ENCODE measurements at places on chromosomes 1 and 21.

- no peak for DNase-seq
These were observed 96.6 kb upstream of the TNR start for GRCh38 chr1:175839779-175840669.

DNA sequence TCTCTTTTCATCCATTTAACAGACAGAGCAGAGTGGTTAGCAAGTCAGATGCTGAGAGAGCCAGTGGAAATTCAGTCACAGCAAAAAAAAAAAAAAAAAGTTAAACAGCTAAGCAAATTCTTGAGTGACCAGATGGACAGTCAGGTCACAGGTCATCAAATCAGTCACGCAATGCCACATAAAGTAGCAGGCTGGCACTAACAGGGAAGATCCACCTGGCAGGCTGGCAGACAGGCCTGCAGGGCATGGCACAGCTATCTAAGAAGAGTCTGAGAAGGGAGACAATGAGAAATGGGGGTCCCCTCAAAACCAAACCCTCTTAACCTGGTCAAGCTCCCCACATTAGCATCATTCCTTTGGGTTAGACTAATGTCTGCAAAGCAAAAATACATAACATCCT is 371.9 kb downstream of the TTLL7 start:
- DNase-seq, result no peak

DNA sequence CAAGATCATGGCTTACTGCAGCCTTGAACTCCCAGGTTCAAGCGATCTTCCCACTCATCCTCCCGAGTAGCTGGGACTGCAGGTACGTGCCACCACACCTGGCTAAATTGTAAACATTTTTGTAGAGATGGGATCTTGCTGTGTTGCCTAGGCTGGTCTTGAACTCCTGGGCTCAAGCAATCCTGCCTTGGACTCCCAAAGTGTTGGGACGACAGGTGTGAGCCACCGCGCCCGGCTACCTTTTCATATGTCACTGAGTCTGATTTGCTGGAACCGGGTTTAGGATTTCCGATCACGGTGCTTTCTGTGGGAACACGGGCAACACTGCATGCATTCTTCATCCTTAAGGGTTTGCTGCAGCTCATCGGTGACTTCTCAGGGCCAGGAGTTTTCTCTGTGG is 32.2 kb upstream of the PCBP3 start:
- DNase-seq, result no peak

DNA sequence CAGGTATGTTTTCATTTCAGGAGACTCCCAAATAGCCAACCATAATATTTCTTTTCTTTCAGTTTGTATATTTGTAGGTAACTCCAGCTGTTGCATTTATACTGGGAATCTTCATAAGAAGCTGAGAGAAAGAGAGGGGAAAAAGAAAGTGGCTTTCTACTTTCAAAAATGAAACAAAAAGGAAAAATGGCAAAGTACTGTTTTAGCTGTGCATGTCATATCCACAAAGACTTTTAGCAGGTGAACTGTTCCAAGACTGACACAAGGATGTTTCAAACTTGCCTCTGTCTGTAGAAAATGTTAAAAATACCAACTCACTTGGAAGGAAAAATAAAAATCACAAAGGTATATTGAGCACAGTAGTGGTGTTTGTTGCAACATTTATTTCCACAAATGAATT is 41.9 kb upstream of the CACYBP start:
- no peak for DNase-seq

GRCh38 chr1:233673947-233674431 is 60.1 kb downstream of the KCNK1 start:
- DNase-seq, result no peak

DNA sequence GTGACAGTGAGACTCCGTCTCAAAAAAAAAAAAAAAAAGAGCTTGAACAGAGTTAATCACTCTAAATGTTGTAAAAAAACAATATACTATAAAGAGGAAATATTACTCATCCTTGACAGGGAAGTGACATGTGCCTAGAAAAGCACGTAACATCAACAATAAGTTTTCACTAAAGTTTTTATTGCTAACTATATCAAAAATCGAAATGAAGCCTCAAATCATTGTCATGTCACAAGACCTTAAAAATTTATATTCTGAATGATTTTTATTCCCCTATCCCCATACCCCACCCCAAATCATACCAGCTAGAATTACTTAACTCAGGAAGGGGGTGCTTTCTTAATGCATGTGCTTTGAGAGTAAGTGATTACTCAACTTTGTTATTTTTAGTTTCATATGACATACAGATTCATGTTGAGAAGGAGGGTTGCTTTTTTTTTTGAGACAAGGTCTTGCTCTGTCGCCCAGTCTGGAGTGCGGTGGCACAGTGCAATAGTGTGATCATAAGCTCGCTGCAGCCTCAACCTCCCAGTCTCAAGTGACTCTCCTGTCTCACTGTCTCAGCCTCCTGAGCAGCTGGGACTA is 53.6 kb upstream of the MUTYH start:
- no peak for DNase-seq

GRCh38 chr1:7198664-7199063 is 413.4 kb downstream of the CAMTA1 start:
- DNase-seq, result no peak

DNA sequence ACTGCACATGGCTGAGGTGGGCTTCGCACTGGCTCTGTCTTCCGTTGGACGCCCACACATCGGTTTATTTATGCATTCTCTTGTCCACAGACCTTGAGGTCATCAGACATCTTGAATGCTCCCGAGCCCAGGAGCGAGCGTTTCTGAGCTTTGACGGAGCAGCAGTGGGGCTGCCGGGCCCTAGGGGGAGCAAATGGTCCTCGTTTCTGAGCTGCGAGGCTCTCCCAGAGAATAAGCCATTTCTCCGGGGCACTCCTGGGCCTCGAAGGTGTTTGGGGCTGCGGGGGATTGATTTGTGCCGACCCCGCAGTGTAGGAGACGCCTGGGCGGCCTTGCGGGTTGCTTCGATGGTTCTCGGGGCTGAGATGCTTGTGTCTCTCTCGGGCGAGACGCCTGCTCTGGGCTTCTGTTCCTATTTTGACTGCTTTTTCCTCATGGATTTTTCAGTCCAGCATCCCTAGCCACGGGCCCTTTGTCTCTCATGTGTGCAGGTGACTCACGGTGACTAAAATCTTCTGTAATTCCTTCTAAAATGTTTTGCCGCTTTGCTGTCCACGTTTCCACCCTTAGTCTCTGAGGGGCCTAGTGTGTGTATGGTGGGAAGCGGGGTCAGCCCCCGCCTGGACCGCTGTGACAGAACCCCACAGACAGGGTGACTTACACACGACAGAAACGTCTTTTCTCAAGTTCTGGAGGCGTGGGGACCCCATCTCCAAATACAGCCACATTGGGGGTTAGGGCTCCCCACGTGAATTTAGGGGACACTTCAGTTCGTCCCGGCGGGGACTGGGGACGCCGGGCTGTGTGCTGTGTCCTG is 62.1 kb downstream of the FAAP20 start:
- no peak for DNase-seq

GRCh38 chr1:87094238-87094637 is 179.8 kb downstream of the HS2ST1 start:
- no peak for DNase-seq

DNA sequence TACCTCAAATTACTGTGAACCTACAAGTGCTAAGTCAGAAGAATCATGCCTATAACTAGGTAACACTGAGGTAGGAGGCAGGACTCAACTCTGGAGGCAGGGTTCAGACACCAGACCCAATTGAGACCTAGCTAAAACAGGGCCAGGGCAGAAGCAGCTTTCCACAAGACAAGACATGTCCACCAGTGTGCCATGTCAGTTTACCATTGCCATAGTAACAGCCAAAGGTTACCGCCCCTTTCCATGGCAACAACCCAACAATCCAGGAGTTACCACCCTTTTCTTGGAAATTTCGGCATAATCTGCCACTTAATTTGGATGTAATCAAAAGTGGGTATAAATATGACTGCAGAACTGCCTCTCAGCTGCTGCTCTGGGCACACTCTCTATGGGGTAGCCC is 432.3 kb downstream of the DPYD start:
- no peak for DNase-seq

DNA sequence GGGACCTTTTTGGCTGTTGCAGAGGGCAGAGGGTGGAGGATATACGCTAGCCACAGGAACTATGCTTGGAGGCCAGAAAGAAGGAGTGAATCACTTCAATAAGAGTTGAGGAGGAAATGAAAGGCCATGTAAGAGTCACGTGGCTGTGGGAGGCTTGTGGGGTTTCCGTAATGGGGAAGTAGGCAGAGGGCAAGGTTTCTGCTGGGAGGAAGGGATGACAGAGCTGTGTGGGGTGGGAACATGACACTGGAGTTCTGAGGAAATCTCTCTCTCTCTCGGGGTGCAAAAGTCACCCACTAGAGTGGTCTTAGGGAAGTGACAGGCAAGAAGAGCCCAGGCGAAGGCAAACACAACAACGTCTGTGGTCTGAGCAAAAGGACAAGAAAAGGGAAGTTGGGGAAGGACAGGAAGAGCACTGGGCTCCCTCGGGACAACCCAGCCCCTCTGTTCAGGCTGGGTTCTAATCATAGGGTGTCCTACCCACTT is 3.9 kb upstream of the CD1C start:
- DNase-seq, result no peak

DNA sequence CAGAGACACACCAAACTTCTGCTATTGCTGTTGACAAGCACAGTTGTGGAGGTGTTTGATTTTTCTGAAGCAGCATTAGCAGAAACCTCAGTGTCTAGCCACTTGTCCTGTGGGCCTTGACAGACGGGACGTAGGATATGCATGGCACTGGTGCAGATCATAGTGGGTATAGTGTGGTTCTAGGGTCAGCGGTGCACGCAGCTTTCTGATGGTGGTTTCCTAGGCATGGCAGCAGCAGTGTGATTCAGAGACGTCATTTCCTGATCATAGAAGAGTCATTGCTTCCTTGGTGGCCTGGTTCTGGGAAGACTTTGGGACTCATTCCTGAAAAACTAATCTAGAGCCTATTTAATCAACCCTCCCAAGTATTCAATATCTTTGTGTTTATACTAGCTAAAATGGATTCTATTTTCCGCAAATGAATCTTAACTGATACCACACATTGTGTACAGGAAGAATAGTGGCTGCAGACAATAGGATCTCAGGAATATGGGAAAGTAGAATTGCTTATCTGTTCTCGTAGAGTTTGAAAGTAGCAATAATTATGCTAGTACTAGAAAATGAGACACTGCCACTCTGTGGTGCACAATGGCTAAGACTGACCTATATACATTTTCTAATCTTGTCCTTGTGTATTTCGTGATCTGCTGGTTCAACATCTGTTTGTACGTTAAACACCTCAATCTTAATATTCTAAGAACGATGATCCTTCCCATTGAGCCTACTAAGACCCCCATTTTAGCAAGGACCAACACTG is 2.8 kb upstream of the USP1 start:
- DNase-seq, result no peak

GRCh38 chr21:44890338-44890931 is 16.9 kb upstream of the PTTG1IP start:
- no peak for DNase-seq

DNA sequence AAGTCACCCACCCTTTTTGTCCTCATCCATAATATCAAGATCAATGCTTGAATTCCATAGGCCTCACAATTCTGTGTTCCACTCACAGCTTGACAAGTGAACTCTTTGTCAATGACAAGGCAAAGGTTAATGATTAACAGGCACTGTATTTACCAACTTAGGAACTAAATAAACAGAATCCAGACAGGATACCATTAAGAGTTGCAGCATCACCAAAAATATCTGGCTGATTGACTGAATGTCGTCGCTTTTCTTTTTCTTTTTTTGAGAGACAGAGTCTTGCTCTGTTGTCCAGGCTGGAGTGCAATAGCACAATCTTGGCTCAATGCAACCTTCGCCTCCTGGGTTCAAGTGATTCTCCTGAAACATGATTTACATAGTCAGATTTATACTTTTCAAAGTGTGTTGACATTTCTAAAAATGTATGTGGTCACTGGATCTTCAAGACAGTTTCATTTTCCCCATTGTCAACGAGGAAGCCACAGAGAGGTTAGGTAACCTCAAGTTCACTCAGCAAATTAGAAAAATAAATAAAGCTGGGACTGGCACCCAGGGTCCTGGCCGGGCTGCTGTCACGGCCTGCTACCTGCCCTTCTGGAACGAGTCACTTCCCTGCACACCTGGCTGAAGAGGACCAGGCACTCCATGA is 81.0 kb downstream of the PDE9A start:
- DNase-seq, result no peak

- DNase-seq, result no peak
These were observed 235.4 kb downstream of the HMCN1 start for GRCh38 chr1:185969524-185969991.
